ENCODE measurements at places on chromosomes 12 and 14.

DNA sequence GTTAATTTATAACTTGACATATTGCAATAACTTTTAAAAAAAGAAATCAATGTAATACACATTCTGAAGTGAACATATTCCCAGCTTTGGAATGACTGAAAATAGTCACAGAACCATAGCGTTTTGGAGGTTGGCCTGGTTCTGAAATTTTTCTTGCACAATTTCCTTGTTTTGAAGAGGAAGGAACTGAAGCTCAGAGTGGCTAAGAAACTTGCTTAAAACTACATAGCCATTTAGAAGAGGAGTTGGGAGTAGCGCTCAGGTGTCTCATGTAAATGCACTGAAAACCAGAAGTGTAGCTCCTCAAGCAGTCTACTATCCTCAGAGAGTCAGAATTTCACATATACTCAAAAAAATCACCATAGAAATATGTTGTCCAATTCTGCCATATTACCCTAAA is 41.2 kb downstream of the SLC38A1 start:
- no peak for DNase-seq

DNA sequence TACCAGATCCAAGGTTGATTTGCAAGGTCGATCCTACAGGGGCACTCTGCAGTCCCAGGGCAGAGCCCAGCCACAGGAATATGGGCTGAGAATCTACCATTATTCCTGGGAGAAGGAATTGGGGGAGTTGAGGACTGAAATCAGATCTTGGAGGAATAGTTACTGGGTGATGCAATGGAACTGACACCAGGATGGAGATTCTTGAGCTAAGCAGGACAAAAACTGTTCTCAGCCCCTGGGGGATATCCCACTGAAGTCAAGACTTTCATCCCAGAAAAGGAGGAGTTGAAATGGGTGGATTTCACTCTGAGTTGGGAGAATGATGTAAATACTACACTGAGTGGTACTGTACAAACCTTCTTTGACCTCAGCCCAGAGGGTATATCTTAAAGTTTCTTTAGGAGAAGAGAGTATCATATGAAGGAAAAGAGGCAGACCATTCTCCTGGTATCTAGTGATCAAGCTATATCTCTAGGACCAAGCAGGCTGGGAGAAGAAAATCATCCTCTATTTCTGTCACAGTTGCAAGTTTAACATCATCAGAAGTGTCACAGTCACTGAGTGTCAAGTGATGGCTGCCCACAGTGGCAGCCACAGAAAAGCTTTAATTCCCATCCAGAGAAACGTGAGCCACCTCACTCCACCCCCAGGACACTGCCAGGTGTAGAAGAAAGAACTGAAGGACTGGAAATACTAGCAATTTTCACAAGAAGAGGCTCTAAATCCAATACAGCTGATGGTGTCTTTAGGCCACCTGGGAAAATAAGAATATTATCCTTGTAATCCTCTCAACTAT is 181.9 kb downstream of the NUAK1 start:
- no peak for DNase-seq

- DNase-seq, result no peak
Measured at GRCh38 chr14:51079489-51079888, 15.4 kb downstream of the TRIM9 start.

DNA sequence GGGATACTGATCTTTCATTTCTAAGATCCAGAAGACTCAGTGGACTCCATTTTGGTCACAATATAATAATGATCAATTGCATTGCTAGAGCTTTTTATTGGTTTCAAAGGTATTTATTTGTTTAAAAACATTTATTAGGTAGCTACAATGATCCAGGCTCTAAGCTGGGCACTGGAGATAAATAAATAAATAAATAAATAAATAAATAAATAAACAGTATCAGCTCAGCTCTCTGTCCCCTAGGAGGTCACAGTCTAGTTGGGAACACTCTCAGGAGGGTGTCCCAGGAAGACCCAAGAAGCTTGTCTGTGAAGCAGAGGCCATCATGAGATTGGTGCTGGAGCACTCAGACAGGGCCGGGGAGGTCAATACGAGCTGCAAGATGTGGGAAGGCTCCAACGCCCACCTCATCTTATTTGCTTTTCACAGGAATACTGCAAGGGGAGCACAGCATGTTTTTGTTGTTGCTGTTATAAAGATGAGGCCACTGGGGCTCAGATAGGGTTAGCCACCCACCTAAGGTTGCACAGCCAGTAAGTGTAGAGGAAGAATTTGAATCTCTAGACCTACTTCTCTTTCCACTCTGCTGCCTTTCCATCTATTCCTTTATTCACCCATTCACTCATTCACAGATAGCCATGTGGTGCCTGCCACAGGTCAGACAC is 15.5 kb downstream of the ASB2 start:
- DNase-seq, result no peak

GRCh38 chr14:95233702-95234241 is 76.4 kb upstream of the DICER1 start:
- DNase-seq, result no peak

GRCh38 chr14:99807413-99808153 is 14.4 kb downstream of the EML1 start:
- DNase-seq, result no peak

GRCh38 chr12:32084017-32084688 is 22.5 kb upstream of the BICD1 start:
- no peak for DNase-seq

- no peak for DNase-seq
Measured at GRCh38 chr12:71456990-71457389, 17.4 kb downstream of the LGR5 start.

- peak; percentile 16 for DNase-seq
Measured at GRCh38 chr12:106918746-106919145, 37.0 kb upstream of the TMEM263 start.

- DNase-seq, result no peak
Measured at GRCh38 chr12:3328081-3328480, 162.9 kb upstream of the PRMT8 start.

GRCh38 chr14:82655770-82656169 is 1122.1 kb upstream of the SEL1L start:
- DNase-seq, result no peak

- no peak for DNase-seq
Measured at GRCh38 chr12:102465762-102466560, 14.4 kb downstream of the IGF1 start.

GRCh38 chr12:7221486-7221885 is 32.0 kb downstream of the PEX5 start:
- no peak for DNase-seq

- no peak for DNase-seq
Measured at GRCh38 chr14:39122330-39123138, 8.4 kb downstream of the GEMIN2 start.

DNA sequence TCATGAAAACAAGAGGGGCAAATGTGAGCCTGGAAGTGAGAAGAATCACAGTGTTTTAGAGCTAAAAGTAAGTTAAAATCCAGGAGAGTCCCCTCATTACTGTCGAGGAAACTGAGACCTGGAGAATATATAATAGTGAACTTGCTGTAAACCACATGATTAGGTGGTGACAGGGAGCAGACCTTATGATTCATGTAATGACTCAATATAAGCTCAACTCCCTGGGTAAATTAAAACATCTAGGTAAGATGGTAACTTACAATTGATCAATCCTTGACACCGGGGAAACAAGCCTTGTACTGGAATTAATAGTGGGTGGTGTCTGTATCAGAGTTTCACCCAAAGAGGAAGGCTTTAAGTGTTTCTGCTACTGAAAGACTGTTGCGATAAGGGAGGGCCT is 269.3 kb downstream of the SNAPC1 start:
- DNase-seq, result no peak

GRCh38 chr14:101743701-101744100 is 17.8 kb upstream of the PPP2R5C start:
- no peak for DNase-seq

GRCh38 chr12:126160912-126161311 is 1095.7 kb downstream of the AACS start:
- no peak for DNase-seq

GRCh38 chr12:109386059-109386433 is 38.3 kb downstream of the MYO1H start:
- DNase-seq, result no peak

DNA sequence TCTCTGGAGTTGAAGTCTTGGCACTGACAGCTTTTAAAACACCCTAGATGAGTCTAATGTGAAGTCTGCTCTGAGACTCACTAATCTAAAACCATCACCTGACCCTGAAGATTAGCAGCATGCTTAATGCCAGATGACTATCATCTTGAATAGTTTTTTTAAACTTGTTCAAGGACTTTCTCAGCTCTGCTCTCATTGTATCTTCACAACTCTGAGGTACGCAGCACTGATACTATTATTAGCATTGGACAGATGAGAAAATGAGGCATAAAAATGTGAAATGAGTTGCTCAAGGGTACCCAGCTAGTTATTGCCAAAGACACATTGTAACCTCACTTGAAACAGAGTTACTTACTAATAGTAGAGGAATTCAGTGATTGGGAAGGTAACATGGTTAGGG is 4.8 kb downstream of the SLC38A1 start:
- no peak for DNase-seq

- no peak for DNase-seq
Measured at GRCh38 chr12:8887285-8887715, 27.0 kb upstream of the PHC1 start.

DNA sequence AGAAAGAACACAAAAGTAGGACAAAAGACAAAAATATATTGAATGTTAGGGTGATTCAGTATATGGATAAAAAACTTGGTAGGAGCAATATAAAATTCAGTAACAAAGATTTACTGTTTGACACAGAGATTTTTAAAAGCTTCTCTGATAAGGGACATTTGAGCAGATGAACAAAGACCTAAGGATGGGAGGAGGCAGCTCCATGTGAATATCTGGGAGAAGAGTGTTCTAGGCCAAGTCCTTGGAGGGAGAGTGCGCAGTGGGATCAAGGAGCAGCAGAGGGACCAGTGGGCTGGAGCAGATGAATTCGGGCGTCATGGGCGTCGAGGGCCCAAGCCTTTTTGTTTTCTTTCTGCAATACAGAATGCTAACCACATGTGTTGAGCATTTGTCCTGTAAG is 174.4 kb downstream of the PRKCH start:
- no peak for DNase-seq
